Cerebellar nuclear complex (tissue), 1 donor: ENCODE measurements at places on chromosomes 11 and 22.

DNA sequence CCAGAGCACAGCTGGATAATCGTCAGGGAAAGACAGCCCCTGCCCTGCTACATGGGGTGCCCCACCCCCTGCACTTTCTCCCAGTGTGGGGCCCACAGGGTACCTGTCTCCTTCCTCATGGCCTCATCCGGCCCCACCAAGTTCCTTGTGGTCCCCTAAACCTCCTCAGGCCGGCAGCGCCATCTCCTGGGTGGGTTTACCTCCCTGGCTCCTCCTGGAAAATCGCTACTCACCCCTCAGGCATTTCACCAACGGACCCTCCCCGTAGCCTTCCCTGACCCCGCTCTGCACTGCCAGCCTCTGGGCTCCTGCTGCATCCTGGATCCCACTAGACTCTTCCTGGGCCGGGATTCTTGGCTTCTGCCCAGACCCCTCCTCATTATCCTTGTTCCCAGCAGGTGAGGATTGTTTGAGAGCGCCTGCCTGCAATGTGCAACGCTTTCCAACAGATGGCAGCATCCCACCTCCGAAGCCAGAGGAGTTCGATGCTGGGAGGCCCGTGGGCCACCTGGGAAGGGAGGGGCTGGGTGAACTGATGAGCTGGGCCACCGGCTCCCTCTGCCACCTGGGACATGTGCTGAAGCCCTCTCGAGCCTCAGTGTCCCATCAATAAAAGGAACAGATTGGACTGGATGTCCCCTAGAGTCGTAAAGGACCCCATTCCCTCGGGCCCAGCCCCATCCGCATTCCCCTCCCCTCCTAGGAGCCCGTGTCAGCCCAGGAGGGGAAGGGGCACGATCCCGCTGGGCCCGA lies 44.2 kb upstream of the TTLL12 start:
- peak; percentile 15 for DNase-seq

- DNase-seq, result no peak
Measured at GRCh38 chr22:38735465-38736256, 20.1 kb downstream of the SUN2 start.

GRCh38 chr22:17155941-17156340 lies 3.1 kb downstream of the HDHD5 start:
- DNase-seq, result no peak

DNA sequence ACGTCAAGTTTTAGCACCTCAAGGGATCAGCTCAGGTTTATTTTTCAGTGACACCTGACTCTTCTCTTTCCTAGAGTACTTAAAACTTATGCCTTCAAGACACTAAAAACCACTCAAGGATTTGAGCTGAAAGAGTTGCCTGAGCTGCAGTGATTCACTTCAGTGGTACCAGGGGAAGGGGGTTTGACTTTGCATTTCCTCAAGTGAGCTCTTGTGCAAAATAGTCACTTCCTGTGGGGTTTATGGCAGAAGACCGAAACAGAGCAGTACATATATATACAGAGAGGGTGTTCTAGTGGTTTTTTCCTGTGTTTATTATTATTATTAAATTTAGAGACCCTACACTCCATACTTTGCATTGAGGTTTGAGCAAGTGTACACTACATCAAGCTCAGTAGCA lies 60.7 kb downstream of the DBX1 start:
- DNase-seq, result no peak
